ENCODE measurements at places on chromosomes 13 and 19.

GRCh38 chr13:72195044-72195704 lies 328.2 kb upstream of the DACH1 start:
- no peak for DNase-seq

DNA sequence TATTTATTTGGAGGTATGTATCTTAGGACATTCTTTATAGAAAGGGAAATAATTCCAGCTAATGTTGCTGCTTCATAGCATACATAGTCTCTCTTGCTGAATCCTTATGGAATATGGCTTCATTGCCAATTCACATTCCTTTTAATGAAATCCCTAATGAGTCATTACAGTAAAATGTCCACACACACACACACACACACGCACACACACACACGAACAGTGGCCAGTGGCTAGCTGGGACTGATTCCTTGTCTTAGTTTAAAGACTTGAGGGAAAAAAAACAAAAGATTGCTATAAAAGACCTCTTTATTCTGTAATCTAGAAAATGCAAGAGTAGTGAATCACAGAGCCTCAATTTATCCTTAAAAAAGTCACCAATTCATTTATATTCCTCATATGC lies 301.6 kb downstream of the SLITRK6 start:
- DNase-seq: peak; percentile 38

- DNase-seq: peak; percentile 65
These were observed at the start of gene GPATCH1 for GRCh38 chr19:33080761-33081681. GPATCH1 (plus strand) TSS chr19:33081181; CDS start chr19:33081194, 13 bp downstream.

- DNase-seq: peak; percentile 44
These were observed 141.5 kb downstream of the TDRD3 start for GRCh38 chr13:60538566-60538965.

GRCh38 chr13:49951754-49952535 lies 15.8 kb upstream of the SPRYD7 start:
- DNase-seq: no peak

GRCh38 chr13:23871616-23872220 lies 17.5 kb downstream of the MIPEP start:
- DNase-seq: no peak

DNA sequence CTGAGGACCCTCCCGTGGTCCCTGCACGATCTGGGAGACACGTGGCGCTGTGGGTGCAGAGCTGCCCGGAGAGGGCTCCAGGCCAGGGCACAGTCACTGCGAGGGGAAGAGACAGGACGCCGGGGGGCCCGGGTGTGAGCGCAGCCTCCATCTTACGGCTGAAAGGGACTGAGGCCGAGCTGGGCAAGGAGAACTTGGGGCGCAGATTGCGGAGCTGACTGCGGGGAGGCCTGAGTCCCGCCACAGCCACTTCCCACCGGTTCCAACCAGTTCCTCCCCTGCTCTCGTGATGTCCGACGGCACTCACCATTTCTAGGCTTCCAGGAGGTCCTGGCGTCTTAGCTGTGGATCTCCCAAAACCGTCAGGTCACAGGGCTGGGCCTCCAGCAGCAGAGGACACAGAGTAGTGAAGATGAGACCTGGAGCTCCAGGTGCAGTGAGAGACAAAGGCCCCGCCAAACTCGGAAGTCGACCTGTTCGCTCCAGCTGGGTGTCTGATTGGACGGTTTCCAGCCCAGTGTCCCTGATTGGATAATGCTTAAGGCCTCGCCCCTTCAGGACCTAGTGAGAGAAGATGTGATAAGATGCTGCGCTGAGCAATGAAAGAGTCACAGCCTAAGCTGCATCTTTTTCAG lies 4.8 kb upstream of the ZNF253 start:
- DNase-seq: no peak

DNA sequence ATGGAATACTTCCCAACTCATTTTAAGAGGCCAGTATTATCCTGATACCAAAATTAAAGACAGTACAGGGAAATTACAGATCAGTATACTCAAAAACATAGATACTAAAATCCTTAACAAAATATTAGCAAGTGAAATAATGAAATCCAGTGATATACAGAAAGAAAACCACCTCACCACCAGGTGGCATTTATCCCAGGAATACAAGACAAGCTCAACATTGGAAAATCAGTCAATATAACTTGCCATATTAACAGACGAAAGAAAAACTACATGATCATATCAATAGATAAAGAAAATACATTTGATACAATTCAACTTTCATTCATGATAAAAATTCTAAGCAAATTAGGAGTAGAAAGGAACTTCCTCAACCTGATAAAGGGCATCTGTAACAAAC lies 6.7 kb upstream of the GNA15 start:
- no peak for DNase-seq

DNA sequence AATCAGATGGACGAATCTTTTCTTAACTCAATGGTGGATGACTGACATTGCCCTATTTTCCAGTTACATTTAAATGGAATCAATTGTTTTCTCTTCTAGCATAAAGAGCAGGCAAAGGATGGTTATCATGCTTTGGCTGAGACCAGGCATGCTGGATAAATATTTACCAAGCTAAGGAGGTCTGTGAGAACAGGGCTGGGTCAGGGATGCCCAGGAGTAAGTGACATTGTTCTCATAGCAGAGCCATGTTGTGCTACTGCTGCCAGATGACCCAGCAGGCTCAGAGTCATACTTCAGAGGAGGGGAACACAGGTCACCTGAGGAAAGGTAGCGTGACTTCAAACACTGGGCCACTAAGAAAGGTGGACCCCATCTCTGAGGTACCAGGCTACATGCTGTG lies 116.0 kb upstream of the RNF113B start:
- DNase-seq: peak; percentile 91

- no peak for DNase-seq
These were observed 382.9 kb downstream of the KCTD12 start for GRCh38 chr13:76503291-76503690.

- DNase-seq: no peak
These were observed 30.4 kb upstream of the TIMM44 start for GRCh38 chr19:7973883-7974282.

DNA sequence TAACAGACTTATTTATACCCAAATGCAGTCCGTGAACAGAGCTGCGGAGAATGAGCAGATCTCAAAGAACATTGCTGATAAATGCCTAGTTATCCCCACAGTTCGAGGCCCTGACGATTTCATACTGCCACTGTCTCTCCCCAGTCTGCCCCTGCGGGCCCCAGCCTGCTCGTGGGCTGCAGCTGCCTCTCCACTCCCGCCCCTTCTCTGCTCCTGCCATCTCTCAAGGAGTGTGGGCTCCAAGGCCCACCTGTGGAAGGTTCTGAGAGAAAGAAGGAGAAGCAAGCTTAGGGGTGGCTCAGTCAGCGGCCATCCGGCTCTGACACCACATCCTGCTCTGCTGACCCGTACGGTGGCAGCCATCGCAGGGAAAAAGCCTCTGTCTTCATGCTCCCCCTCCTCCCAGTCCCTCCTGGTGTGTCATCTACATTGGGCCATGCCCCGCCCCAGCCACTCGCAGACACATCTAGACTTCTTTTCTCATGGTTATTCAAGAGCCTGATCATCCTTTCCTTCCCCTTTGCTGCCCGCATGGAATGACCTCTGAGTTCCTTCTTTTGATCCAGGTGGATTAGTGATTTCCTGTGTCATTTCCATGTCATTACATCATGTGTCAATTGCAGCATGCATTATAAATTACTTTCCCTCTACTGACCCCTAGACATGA lies 52.0 kb downstream of the EPS15L1 start:
- no peak for DNase-seq

DNA sequence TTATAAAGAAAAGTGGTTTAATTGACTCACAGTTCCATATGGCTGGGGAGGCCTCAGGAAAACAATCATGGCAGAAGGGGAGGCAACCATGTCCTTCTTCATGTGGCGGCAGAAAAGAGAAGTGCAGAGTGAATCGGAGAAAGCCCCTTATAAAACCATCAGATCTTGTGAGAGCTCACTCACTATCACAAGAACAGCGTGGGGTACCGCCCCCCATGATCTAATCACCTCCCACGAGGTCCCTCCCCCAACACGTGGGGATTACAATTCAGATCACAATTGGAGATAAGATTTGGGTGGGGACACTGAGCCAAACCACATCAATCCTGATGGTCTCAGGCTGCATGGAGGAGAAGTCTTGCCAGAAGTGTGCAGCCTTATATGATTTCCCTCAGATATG lies 26.0 kb downstream of the TM9SF2 start:
- DNase-seq: no peak

DNA sequence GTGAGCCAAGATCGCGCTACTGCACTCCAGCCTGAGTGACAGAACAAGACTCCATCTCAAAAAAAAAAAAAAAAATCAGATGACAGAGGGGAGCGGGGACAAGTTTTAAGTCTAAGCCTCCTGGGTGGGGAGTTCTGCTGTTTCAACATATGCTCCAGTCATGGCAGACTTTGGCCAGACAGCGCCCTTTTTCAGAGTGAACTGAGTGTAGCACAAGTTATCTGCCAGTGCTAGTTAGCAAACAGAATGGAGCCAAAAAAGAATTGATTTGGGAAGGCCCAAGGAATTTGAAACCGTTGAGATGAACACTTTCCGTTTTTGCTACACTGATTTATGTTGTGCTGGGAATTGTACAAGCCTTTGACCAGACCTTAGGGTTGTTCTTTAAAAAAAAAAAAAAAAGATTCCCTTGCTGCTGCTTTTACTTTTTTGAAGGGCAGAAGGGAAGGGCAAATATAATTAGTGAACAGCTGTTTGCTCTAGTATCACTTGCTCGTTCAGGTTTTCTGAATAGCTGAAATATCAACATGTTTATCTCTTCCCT lies 5.7 kb downstream of the ACTN4 start:
- DNase-seq: no peak

- no peak for DNase-seq
These were observed 19.1 kb upstream of the ZNF835 start for GRCh38 chr19:56690670-56691069.

DNA sequence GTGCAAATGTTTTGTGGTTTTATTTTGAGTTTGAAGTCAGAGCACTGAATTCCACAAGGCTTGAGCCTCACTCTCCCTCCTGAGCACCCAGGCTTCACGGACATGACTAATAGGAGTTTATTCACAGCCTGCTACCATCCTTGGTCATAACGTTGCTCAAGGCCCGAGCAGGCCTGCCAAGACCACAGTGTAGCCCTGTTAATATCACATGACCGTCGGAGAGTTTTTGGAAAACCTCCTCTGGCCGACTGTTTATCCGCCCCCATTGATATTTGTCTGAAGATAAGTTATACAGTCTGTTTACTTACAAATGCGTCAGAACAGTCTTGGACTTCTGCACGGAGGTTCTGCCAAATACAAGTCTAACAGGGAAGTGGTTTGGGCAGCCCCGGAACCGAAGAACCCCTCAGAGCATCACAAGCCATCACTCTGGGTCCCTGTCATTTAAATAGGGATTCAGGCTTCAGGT lies 89.9 kb downstream of the COL4A2 start:
- DNase-seq: no peak

DNA sequence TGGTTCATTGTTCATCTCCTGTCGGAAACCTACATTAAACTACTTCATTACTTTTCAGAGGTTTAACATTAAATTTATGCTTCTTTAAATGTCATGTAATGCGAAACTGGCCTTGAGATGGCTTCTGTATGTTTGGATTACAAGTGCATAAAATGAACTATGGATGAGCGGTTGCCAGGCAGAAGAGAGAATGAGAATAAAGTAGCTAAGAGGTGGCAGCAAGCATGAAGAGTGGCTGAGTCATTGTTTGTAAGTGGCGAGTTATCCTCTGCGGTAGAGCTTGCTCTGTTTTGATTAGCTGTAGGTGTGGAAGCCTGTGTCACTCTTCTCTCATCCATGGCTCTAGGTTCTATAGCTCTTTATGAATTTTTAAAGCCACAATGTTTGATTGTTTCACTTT lies 1139.6 kb upstream of the PCDH9 start:
- DNase-seq: peak; percentile 4

- DNase-seq: no peak
These were observed 19.3 kb upstream of the RASA3 start for GRCh38 chr13:114151565-114152284.

GRCh38 chr19:41995959-41996797 lies 2.1 kb upstream of the ATP1A3 start:
- no peak for DNase-seq

- no peak for DNase-seq
These were observed 107.3 kb upstream of the SERP2 start for GRCh38 chr13:44266305-44266704.

DNA sequence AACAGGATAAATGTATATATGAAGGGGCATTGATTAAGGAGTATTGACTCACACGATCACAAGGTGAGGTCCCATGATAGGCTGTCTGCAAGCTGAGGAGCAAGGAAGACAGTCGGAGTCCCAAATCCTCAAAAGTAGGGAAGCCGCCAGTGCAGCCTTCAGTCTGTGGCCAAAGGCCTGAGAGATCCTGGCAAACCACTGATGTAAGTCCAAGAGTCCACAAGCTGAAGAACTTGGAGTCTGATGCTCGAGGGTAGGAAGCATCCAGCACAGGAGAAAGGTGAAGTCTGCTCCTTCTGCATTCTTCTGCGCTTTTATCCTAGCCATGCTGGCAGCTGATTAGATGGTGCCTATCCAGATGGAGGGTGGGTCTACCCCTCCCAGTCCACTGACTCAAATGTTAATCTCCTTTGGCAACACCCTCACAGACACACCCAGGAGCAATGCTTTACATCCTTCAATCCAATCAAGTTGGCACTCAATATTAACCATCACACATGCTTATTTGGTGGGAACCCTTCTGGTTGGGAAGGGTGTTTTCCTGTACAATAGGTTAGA lies 55.1 kb downstream of the SLAIN1 start:
- DNase-seq: no peak

Measured in T47D (cell line).